NCI-H460 (cell line): ENCODE measurements at places on chromosomes 11 and 22.

DNA sequence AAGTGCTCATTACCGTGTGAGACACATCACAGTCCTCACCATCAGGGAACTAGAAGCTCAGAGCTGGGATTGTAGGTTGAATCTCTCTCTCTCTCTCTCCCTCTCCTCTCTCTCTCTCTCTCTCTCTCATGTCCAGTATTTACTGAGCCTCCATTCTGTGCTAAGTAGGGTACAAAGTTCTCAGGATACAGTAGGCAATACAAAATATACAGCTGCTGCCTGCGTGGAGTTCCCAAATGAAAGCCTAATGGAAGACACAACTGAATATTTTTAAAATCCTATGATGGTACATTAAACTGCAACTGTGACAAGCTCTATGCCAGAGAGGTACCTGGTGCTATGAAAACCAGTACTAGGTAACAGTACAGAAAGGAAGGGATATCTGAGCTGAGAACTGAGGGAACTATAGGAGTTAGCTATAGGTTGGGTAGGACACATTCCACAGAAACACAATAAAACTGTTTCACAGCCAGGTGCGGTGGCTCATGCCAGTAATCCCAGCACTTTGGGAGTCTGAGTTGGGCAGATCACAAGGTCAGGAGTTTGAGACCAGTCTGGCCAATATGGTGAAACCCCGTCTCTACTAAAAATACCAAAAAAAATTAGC lies 9.6 kb upstream of the PRG2 start:
- DNase-seq: no peak

DNA sequence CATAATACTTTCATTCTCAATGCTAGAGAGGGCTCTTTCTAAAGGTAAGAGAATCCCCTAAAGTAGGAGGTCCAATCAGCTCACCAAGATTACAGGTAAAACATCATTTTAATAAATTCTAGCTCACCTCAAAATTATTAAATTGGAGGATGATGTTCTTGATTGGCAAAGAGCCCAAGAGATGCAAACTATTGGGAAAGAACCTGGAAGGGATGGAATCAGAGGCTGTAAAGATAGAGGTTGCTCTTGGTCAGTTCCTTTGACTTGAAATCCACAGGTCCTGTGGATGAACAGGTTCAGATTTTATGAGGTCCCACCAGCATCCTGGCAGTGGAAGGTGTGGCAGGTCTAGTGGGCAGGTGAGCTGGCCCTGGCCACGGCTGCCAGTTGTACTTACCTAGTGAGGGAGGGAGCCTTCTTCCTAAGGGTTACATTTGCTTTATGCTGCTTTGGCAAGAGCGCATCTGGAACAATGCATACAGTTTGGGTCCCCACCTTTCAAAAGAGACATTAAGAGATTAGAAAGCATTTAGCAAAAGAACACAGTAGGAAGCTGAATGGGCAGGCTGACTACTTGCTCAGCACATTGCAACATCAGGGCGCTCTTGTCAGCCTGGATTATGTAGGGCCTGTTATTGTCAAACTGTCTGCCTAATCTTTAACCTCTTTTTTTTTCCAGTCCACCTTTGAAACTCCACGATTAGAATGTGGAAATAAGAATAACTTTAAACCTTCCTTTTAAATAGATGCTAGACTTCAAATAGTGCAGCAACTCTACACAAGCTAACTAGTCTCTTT lies 97.0 kb downstream of the RDX start:
- no peak for DNase-seq

DNA sequence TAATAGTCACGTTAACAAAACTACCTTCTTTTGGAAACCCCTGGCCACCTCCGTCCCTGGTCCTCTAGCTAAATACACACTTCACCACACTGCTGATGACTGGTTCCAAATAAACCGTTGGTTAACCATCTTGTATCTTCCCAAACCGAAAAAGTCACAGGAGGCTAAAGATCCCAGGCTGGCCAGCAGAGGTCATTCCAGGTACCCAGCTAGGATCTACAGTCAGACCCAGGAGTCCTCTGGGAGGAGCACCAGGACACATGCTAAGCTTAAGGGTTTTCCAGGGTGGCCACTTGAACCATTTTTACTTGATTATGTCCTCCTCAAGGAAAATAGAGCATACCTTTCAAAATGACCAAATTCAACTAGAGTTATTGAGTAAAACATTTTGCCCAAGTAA lies 103.2 kb downstream of the ETS1 start:
- peak; percentile 34 for DNase-seq

GRCh38 chr11:45062974-45063635 lies 83.3 kb upstream of the PRDM11 start:
- DNase-seq: no peak

DNA sequence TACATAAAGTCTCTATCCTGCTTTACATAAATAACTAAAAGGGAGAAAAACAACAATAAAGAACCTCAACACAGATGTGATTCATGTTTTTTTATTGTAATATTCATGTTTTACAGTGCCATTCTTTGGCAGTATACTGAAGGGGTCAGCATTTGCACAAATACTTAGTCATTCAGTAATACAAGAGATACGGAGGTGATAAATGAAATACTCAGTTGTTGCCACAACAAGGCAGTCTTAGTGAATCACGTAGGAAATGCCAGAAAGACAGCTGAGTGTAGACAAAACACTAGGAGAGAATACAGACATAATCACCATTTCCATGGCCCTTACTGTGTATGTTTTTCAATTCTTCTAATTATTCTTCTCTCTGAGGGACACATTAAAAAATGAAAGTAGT lies 910.4 kb downstream of the METTL15 start:
- DNase-seq: peak; percentile 58

GRCh38 chr22:46006379-46007002 lies 29.5 kb upstream of the WNT7B start:
- peak; percentile 82 for DNase-seq

- DNase-seq: no peak
Observed at GRCh38 chr11:128548649-128549255, 38.6 kb downstream of the ETS1 start.

DNA sequence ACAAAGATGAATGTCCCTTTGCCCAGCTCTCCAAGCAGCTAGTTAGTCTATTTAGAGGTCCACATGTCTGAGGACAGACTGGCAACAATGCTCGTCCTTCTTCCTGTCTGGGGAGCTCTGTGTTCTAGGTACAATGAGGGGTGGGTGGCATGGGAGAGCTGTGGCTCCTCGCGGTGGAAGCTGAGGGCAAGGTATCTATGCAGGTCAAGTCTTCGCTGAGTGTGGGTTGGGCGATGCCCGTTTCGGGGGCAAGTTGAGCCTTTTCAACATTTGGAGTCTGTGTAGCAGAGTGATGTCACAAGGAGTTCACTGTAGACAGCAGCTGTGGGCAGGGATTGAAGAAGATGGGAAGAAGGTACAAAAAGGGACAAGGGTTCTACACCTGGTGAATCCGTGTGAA lies 163.2 kb downstream of the FEZ1 start:
- no peak for DNase-seq

DNA sequence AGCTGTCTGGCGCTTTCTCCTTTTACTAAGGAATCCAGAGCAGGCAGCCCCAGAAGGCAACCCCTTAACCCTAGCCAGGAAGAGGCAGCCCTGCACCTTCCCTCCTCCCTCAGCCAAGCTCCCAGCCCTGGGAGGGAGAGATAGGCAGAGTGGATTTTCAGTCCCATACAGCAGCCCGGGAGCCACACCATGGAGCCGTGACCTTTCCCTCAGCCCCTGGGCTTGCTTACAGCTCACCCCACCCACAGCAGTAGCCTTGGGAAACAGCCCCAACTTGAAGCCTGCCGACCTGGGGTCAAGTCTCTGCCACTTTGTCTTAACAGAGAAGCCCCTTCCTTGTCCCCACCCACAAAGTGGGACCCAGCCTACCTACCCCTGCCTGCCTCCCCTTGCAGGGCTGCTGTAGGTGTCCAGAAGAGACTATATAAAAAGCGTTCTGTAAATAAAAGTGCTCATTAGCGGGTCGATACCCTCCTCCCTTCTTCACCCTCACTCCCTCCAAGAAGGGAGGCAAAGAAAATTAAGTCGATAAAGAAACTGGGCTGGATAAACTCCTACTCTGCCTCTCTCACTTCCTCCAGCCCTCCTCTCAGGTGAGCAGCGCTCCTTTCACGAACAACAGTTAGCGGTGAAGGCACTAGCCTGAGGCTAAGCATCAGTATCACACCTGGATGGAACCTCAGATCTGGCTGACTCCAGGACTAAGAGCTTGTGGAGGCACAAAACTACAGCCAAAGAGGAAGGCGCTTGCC lies 4.2 kb downstream of the TST start:
- no peak for DNase-seq

- DNase-seq: no peak
Observed at GRCh38 chr11:113182288-113182687, 132.1 kb upstream of the TTC12 start.

DNA sequence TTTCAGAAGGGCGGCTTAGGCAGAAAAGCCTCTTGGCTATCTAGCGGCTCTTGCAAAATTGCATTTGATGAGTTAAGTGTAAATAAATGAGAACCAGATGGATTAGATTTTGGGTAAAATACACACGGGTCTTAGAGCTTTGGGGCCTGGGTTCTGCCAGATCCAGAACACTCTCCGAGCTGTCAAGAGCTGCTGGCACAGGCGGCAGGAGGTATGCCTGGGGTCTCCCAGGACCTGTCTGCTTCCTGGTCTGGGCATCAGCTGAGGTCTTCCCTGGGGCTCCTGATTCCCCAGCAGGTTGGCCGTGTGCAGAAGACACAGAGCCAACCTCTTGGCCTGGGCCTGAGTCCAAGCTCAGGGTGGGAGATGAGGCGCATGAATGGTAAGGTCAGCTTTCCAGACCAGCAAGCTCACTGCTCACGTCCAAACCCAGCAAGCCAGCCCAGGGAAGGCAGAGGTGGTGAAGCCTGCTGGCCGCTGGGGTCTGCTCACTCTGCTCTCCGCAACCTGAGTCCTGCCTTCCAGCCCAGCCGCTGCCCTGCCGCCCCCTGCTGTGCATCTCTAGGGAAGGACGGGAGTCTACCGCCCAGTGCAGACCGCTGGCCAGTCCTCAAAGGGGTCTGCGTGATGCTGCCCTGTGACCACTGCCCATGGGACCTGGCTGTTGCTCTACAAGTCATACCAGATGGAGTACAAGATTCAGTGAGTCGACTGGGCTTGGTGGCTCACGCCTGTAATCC lies 44.9 kb downstream of the SCUBE1 start:
- no peak for DNase-seq

GRCh38 chr11:30758946-30759504 lies 172.9 kb upstream of the MPPED2 start:
- DNase-seq: no peak

DNA sequence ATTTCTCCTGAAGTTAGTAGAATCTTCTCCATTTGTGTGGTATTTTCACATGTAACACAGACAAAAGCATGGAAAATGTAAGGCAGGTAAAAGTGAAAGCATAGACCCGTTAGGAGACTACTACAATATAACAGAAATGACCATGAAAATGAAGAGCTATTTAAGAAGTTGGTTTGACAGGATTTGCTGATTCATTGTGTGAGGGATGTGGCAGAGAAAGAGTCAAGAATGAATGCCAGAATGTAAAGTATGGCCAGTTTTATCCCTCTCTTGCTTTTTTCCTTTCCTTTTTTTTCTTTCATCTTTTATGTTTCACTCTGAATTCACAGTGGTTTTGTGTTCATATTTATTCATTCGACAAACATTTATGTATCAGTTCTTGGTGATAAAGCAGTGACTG lies 115.9 kb downstream of the ARFGAP2 start:
- DNase-seq: peak; percentile 20

DNA sequence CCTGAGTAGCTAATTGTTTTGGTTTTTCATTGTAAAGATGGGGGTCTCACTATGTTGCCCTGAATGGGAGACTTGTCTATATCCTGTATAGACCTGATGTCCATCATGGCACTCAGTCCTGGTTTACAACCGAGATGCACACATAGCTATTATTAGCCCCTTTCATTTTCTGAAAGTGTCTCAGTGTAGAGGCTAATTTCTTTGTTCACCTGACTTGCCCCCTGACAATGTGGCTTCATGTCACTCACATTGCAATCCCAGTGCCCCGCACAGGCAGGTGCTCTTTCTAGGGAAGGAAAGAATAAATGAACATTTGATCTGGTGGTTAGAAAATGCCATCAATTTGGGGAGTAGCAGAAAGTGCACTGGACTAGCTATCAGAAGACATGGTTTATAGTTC lies 13.1 kb upstream of the KDM2A start:
- no peak for DNase-seq

DNA sequence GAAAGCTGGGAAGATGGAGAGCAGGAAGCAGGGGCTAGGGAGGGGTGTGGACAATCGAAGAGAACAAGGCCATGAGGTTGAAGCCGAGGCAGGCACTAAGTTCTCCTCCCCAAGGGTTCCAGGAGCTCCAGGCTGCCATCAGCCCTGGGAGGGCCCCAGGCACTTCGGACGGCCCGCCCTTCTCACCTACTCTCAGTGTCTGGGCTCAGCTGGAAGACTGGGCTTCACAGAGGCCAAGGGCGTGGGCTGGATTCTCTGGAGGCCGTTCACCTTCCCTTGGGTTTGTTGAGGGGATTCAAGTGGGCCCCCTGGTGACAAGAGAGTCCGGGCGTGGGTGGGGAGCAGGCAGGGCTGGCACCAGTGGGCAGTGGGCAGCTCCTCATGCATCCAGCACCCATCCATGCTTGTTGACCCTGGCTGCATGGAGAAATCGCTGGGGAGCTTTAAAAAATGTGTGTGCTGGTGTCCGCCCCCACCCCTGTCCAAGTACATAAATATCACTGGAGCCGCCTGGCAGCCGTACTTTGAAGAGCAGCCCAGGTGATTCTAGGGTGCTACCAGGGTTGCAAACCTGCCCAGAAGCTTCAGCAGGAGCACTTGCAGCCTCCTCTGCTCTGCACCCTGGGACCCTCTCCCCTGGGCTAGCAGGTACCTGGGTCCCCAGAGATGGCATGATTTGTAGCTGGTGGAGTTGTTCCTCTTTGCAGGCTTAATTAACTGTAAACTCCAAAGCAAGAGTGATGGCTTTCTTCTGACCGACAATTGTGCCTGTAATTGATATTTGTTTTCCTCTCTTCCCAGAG lies 74.3 kb downstream of the RTL6 start:
- DNase-seq: no peak

DNA sequence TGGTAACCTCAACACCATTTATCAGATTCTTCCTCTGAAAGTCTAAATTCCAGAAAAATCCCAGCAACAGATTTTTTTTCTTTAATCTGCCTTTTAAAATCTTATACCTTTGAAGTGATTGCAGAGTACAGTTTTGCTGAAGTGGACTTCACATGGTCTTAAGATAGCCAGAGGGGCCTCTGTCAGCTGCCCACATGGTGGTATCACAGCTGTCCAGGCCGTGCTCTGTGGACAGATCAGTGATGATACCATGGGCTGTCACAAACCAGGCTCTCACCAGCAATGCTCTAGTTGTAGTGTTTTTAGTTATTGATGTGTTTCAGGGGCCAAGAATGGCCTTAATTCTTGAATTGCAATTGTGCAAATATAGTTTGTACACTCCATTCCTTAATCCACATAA lies 44.0 kb downstream of the PARVA start:
- no peak for DNase-seq

GRCh38 chr11:91489989-91490388 lies 734.6 kb upstream of the FAT3 start:
- no peak for DNase-seq

DNA sequence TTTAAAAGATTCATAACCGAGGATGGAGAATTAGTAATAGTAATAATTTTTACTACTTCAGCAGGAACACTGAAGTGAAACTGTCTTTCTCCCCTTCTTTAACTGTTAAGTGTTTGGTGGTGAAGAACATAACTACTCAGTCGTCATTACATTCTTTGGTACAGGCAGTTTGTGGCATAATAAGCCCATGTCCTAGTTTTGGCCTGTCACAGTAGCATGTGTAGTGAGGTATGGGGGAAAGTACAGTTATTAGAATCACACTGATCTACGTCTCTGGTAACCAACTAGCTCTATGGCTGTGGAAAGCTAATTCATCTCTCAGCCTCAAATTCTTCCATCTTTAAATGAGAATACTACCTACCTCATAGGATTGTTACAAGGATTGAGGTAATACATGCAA lies 71.8 kb downstream of the RBFOX2 start:
- DNase-seq: no peak
